GM04504 (cell line): ENCODE measurements at places on chromosomes 3 and 15.

GRCh38 chr3:23271876-23272741, 69.0 kb downstream of the UBE2E2 start:
- DNase-seq = no peak

DNA sequence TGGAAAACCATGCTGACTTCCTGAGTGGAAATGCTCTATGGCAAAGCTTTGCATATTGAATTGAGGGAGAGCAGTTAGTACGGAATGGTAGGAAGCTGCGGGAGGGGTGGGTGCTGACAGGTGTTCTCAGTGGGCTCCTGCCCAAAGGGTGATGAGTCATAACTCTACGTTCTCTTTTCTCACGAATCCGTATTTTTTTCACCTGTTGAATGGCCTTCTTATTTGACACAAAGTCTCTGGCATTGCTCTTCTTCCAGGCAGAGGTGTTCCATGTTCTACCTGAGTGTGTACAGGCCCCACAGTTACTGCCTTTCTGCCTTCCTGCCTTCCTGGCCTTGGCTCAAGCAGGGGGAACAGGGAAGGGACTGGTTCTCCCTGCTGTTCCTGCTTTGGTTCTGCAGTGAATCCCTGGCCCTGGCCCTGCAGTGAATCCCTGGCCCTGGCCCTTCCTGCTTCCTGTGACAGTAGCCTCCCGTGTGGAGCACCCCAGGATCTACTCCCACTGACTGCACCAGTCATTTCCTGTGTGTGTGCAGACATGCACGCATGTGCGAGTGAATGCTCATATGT, 31.9 kb downstream of the TRAK1 start:
- DNase-seq = no peak

DNA sequence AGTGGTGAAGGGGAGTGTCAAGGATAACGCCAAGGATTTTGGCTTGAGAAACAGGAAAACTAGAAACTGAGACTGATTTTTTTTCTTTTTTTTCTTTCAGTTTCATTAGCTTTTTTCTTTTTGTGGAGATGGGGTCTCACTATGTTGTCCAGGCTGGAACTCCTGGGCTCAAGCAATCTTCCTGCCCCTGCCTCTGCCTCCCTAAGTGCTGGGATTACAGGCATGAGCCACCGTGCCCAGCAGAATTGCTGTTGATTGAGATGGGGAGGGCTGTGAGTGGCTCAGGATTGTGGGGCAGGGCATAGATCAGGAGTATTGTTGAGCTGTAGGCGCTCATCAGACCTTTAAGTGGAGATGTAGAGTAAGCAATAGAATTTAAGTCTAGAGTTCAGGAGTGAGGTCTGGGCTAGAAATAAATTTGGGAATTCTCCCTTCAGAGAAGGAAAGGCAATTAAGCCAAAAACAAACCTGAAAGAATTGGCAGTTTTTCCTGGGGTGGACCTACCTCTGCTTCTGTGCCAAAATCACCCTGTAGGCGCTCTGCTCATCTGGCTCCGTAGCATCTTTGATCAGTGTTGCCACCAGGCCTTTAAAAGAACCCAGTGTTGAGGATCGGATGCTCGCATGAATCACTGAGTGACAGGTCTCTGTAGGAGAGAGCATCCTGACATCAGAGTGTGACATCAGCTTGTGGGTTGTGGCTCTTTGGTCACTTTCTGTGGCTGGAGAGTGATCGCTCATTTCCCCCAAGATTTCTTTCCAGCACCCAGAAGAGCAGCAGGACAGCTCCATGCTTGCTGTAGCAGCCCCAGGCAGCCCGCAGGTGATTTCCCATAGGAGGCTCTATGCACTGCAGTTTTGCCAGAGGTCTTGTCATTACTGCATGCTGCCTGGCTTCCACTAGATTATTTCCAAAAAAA, 15.8 kb downstream of the ABHD17C start:
- DNase-seq = no peak

DNA sequence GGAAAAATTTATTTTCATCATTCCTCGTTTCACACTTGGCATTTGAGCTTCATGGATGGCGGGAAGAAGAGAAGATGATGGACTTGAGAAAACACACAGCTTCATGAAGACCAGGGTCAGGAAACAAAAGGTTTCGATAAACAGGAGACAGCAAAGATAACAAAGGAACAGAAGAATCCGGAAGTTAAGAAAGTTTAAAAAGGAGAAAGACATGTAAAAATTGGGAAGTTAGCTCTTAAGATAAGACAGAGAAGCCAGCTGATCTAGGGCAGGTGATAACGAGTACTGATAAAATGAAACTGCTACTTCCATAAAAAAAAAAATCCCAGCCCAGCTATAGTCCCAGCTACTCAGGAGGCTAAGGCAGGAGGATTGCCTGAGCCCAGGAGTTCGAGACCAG, 23.9 kb downstream of the IL5RA start:
- DNase-seq = no peak
